ENCODE measurements at places on chromosomes 4 and X. TPM values are rescaled to one million over a fixed set of nuclear protein-coding genes. Genes with fewer than 3 reads are reported as not detected.

DNA sequence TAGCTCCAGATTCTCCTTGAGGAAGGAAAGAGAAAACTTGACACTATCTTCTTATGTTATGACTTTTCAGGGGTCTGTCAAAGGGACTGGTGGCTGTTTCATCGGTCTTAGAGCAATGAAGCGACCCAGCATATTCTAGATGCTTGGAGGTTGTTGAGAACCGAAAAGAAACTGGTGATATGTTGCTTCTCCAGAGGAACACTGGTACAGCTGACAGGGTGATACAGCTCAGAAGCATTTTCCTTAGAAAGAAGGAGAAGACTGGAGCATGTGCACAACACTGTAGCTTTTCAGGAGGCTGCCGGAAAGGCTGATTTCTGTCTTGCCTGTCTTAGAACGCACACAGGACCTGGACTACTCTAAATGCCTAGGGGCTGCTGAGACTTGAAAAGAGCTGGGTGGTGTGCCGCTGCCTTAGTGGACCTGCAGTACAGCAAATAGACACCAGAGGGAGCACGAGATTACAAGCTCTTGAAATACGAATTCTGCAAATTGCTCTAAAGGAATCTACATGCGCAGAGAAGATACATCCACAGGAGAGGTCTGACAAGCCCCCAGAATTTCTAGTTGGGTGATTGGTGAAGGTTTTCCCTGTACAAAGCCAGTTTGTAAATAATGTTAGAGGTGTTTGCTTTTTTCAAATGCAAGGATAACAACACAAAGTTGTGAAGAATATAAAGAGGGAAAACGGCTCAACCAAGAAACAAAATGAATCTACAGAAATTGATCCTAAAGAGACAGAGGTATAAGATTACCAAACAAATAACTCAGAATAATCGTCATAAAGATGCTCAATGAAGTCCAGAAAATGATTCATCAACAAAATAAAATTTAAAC is 223.1 kb upstream of the DMD start:
- DNase-seq: peak; percentile 33

DNA sequence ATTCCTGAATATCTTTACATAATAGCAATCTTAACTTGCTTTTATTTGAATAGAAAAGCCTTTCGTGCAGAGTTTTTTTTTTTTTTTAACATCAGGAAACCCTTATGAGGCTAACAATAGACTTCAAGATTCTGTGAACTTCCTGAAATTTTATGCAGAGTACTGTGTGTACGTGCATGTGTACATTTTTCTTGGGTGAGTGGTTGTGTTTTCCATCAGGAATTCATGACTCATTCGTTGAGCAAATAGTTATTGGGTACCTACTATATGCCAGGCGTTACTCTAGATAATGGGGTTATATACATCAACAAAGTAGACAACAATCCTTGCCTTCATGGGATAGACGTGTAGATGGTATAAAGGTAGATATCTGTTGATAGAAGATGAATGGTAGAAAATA is 59.1 kb downstream of the MRPL1 start:
- no peak for DNase-seq

DNA sequence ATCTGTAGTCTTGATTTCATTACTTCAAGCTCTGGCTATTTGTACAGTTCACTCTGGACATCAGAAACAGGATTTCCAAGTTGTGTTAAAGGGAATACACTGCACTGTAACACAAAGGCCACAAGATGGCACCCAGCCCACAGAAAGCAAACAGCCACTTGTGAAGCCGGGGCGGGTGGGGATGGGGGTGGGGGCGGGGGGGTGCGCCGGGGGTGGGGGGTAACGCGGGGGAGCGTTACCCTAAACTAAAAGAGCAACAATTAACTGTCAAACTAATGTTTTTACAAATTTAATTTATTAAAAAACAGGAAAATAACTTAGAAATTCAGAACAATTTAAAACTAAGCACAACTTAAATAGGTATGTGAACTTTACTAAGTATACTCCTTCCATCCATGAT is 27.3 kb downstream of the PRDX4 start:
- DNase-seq: no peak

GRCh38 chr4:176193126-176193525 is 2.3 kb downstream of the SPATA4 start:
- DNase-seq: no peak

GRCh38 chrX:47241201-47242011 is 8.6 kb downstream of the USP11 start:
- no peak for DNase-seq

DNA sequence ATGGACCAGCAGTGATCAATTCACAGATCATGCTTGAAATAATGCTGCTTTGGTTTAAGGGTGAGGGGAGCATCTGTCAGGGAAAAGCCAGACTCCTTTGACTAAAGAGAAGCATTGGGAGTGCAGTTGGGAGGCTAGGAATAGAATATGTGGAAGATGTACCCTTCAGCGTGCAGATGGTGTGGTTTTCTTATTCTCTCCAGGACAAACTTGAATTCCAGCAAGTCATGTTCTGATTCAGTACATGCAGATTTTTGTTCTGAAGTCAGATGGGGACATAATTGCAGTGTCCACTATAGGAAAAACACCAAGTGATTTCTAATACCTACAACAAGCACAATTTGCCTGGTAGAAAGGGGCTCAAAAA is 99.0 kb upstream of the LIMCH1 start:
- DNase-seq: no peak

DNA sequence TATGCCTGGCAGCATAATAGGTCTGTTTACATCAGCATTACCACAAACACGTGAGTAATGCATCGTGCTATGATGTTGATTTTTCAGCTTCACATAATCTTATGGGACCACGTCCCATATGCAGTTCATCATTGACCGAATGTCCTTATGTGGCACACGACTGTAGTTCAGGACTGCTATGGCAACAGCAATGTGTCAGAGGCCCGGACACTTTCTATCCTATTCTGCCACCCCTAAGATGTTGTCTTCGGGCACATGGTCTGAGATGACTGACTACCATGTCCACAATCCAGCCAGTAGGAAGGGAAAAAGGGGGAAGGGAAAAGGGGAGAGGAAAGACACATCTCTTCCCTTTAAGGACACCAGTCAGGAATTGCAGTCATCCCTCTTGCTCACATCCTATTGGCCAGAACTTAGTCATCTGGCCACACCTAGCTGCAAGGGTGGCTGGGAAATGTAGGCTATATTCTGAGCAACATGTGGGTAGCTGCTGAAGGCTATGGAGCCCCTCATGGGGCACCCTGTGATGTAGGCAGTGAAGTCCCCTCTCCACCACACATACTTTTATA is 196.0 kb upstream of the RBPJ start:
- no peak for DNase-seq

DNA sequence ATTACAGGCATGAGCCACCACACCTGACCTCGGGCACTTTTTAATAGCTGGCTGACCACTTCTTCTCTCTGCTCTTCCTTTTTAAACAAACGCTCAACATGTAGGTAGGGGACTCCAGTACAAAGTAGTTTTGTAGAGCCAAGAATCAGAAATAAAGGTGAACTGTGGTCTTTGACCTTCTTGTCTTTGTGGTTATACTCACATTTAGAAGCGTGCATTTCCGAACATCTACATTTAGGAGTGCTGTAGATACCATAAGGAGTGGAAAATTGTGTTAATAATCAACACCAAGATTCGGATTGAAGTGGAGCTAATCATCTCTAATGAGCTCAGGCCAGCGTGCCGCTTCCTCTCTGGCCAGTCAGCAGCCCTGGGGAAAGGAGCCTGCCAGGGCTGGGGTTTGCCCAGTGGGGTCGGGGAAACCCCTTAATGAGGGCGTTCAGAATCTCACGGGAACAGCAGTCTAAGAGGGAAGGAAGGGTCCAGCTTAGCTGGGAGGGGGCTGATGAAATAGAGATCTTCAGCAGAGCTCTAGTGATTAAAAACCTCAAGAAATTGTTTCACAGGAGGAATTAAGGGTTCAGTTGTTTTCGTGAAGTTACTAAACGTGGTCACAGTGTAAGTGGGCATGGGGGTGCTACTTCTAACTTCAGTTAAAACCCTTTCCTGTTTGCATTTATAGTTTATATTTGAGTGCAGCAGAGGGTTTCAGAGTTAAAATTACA is 81.2 kb downstream of the GAB1 start:
- DNase-seq: no peak

GRCh38 chr4:122500852-122501501 is 44.5 kb upstream of the IL2 start:
- no peak for DNase-seq

GRCh38 chr4:120070196-120070595 is 3.5 kb upstream of the MAD2L1 start:
- DNase-seq: no peak

DNA sequence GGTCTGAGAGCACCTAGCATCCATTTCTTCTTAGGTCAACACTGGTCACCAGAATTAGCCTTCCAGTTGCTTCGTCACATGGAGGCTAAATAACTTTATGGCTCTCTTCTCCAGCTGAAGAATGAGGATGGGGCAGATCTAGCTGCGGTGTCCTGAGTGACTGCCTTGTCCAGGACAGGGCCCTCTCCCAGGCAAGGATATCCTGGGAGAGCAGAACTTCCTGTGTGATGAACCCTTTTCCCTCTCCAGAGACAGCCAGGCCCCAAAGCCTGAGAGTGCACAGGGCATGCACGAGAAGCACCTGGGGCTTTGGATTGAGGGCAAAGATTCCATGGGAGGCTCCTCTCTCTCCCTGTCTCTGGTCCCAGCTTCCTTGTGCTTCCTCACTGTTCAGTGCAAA is 108.2 kb upstream of the MAMLD1 start:
- no peak for DNase-seq

DNA sequence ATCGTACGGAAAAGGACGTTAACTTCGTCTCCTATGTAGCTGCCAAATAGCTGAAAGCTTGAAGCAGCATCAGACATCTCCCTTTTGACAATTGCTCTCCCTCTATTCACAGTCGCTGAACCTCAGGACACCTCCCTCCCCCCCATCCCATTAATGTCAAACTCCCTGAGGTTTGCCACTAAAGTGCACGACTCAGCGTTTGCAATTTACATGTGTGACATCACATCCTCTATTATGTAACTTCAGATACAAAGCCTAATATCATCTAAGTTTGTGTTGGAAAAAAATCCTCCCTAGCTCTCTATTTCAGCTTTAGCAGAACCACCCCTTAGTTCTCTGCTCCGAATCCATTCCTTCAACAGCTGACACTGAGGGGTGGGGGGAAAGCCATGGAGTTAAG is 5.5 kb upstream of the NR3C2 start:
- no peak for DNase-seq

DNA sequence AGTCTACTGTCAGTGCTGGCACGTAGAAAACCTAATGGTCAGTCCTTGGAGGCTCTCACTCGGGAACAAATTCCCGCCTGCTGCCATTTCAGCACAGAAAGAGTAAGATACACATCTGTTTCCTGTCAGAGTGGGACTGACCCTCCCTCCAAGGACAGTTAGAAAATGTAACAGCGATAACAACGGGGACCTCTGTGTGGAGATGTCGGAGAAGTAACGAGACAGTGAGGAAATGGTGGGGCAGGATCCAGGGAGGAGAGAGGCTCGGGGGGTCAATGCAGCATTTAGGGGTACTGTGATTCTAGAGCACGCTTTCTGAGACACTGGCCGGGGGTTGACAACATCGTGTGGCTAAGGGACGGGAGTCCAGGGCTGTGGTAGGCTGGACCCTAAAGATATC is 36.0 kb upstream of the SORCS2 start:
- no peak for DNase-seq

DNA sequence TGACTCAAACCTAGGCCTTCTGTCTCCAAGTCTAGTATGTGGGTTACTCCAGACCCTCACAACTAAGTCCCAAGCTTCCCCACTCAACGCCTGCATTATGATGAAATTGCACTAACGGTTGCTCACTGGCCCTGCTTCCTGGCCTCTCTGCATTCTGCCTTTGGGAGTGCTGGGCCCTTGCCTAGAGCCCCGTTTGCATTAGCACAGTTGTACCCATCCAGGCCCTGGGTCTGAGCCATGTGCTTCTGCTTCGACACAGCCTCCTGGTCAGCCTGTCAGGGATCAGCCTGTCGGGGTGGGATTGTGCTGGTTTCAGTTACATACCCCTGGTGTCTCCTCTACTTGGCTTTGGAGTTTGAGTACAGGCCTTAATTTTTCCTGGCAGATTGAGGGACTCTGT is 58.4 kb downstream of the DCUN1D4 start:
- no peak for DNase-seq

GRCh38 chr4:173534434-173534833 is 4.4 kb upstream of the HAND2 start:
- DNase-seq: no peak

- no peak for DNase-seq
Observed at GRCh38 chr4:33316033-33316432, 2595.9 kb downstream of the PCDH7 start.

- DNase-seq: no peak
Observed at GRCh38 chr4:163385466-163385865, 41.8 kb downstream of the NPY5R start.

DNA sequence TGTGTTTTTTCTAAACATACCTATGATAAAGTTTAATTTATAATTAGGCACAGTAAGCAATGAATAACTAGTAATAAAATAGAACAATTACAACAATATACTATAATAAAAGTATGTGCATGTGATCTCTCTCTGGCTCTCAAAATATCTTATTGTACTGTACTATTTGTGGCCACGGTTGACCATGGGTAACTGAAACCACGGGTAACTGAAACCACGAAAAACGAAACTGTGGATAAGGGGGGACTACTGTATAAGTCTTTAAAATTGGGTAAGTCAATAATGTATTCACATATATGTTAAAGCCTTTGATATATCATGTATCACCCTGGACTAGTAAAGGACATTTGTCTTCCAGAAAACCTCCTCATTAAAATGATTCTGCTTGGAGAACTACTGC is 20.0 kb downstream of the TMEM154 start:
- no peak for DNase-seq

DNA sequence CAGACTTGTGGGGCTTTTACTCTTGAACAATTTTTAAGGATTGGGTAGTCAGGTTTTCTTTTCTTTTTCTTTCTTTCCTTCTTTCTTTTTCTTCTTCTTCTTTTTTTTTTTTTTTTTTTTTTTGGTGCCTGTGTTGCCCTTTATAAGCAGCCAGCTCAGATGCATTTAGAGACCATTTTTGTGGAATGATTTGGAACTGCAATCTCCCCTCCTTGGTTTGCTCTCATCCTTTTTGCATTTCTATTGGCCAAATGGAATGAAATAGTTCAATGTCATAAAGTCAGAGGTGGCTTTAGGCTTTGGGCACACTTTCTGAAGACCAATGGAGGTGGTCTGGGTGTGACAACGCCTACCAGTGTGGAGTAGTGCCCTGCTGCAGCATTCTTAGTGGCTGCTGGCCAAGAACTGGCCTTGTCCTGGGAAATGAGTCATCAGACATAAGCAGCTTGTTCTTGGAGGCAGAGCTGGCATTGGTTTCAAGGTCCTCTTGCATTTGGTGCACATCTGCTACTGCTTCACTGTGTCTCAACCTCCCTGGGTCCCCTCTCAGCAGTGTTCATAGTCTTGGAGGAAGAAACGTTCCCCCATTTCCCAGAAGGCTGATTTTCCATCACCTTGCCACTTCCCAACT is 84.5 kb downstream of the CT47B1 start:
- no peak for DNase-seq

Gene VCX3B
- not detected for polyA plus RNA-seq

Gene CCSER1
- polyA plus RNA-seq: 17.6 TPM

Gene ITIH6
- 0.11 TPM for polyA plus RNA-seq

Gene GABRQ
- 1.7 TPM for polyA plus RNA-seq

Gene TEX13C
- polyA plus RNA-seq: not detected

Gene SMIM10
- polyA plus RNA-seq: 10.0 TPM

Gene GABRE
- polyA plus RNA-seq: 10.4 TPM

Gene UGT2B17
- not detected for polyA plus RNA-seq
